ENCODE measurements at places on chromosomes 1 and 21. TPM values are rescaled to one million over a fixed set of nuclear protein-coding genes. Genes with fewer than 3 reads are reported as not detected.

Gene AK5
- 7.9 TPM for total RNA-seq

Gene BEND5
- not detected for total RNA-seq

Gene TFAP2E
- total RNA-seq, result 0.41 TPM

Gene CYP4Z1
- not detected for total RNA-seq

Gene FOXD3
- 0.59 TPM for total RNA-seq
